ENCODE measurements at places on chromosomes 5 and 9.

GRCh38 chr5:122701640-122702523 lies 73.0 kb upstream of the SNX2 start:
- DNase-seq = no peak

DNA sequence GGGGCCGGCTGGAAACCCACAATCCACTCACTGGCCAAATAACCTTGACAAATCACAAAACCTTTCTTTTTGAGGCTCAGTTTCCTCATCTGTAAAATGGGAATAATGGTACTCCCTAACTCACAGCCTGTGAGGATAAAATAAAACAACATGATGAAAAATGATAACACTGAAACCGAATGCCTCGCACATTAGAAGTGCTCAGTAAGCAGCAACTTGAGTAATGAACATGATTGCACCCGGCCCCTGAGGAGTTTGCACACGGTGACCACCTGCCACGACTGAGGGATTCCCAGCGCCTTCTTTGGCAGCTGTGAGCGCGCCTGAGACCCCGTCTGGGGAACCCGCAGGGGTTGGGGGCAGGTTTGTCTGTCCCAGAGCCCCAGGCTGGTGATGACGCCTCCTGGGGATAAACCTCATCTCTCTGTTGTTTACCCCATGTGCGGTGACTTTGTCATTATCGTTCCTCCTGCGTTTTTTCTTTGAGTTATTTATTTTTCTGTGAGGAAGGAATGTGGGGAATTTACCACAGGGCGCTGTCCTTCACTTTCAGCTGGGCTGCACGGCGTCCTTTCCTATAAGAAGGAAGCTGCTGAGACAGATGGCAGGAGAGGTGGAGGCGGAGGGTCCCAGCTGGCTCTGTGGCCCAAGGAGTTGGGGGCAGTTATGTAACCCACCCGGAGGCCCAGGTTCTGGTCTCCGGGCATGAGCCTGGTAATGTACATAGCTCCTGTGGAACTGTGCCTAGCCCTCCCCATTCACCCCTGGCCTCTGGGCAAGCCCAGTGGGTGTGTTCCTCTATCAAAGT lies 3.0 kb upstream of the SYNPO start:
- DNase-seq = no peak

GRCh38 chr9:86707932-86708510 lies 239.3 kb downstream of the GAS1 start:
- DNase-seq = no peak

DNA sequence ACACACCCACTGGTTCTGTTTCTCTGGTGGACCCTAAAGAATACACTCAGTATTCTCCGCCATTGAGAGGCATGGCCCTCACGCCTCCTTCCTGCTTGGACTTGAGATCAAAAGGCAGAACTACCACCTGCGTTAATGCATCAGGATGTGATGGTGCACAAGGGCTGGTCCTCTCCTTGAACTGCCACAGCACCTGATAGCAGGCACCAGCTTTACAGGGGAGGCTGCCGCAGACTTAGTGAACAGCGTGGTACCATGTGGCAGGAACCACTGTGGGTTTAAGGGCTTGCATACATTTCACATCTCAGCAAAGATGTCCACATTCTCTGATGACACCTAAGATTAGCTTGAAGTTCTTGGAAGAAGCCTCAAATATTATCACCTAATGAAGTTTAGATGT lies 208.7 kb downstream of the GADD45G start:
- DNase-seq = no peak

DNA sequence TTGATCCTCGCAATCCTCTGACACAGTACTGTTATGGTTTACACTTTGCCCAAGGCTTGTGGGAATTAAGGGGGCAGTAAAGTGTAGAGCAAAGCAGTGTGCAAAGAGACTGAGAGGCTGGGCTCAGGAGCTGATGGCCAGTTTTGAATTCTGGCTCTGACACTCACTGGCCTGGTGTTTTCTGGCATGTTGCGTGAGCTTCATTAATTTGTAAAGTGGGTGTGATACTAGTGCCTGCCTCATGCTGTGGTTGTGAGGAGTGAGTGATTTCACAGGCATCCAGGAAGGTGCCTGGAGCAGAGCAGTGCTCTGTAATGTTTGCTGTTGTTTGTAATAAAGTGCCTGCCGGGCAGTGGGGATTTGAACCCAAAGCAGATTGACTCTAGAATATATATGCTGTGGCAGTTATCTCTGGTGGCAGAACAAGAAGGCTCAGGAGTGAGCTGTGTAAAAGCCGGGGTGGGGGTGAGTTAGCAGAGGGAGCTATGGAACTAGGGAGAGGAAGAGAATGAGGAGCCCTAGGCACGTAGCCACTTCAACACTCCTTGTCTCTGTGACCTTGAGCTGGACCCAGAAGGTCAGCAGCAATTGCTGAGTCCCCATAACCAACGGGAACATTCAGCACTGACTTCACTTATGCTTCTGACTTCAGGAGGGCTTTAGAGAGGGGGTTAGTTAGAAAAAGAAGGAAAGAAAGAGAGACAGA lies 108.5 kb downstream of the DOCK2 start:
- DNase-seq = no peak

- DNase-seq = no peak
Observed at GRCh38 chr5:118679264-118679940, 308.9 kb downstream of the DTWD2 start.

DNA sequence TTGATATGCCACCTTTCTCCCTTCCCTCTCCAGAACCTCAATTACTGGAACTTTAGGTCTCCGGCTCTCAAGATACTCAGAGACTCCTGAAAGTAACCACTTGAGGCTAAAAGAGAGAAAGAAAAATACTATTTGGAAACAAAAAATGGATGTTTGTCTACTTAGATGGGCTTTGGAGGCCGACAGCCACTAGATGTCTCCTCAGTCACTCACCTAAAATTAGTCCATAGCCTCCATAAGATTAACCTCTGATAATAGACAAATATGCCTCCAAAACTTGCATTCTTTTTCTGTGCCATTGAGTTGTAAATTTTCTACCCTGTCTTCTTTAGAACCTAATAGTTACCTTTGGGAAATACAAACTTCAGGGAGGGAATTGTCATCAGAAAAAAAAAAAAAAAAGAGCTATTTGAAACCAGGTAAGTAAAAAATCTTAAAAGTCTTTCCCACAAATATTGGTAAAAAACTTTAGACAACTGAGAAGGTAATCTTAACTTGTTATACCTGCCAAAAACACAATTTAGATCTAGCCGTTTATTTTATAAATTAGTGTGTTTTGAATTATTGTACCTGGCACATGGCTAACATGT lies 11.2 kb upstream of the PCDH1 start:
- DNase-seq = no peak

DNA sequence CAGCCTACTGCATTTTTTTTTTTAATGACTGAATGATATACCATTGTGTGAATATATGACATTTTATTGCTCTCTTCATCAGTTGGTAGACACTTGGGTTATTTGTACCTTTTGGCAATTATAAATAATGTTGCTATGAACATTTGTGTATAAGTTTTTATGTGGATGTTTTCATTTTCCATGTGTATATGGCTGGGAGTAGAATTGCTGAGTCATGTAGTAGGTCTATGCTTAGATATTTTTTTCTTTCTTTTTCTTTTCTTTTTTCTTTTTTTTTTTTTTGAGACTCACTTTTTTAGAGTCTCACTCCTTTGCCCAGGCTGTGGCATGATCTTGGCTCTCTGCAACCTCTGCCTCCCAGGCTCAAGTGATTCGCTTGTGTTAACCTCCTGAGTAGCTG lies 32.9 kb upstream of the FAM120AOS start:
- no peak for DNase-seq

- DNase-seq = no peak
Observed at GRCh38 chr9:26753971-26754370, 138.6 kb downstream of the CAAP1 start.

- DNase-seq = no peak
Observed at GRCh38 chr5:95327211-95327610, 42.3 kb upstream of the MCTP1 start.

DNA sequence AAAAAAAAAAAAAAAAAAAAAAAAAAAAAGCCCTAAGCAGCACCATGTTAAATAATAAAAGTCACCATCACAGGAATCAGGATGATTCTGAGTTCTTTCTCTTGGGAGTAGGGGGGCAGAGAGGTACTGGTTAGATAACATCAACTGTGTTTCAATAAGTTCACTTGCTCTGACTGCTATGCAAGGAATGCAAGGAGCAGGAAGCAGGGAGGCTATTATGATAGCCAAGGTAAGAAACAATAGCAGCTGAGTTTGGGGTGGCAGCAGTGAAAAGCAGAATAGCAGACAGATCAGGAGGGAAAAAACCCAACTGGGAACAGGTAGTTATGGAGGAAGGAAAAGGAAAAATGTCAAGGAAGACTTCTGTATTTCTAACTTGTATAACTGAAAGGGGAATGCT lies 8.2 kb downstream of the CEP120 start:
- no peak for DNase-seq

GRCh38 chr9:131587906-131588305 lies 42.6 kb downstream of the PRRT1B start:
- no peak for DNase-seq

DNA sequence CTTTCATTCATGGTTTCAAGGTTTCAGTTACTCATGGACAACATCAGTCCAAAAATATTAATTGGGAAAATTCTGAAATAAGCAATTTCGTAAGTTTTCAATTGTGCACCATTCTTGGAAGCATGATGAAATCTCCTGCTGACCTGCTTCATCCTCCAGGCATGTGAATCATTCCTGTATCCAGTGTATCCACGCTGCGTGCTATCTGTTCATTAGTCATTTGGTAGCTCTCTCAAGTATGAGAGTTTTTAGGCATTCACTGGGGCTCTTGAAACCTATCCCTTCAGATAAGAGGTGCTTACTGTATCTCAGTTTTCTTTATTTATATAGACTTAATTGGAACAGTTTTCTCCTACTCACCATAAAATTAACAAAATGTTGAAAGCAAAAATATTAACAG lies 293.0 kb downstream of the CDH12 start:
- no peak for DNase-seq

GRCh38 chr5:125348936-125349831 lies 602.7 kb upstream of the ZNF608 start:
- no peak for DNase-seq

DNA sequence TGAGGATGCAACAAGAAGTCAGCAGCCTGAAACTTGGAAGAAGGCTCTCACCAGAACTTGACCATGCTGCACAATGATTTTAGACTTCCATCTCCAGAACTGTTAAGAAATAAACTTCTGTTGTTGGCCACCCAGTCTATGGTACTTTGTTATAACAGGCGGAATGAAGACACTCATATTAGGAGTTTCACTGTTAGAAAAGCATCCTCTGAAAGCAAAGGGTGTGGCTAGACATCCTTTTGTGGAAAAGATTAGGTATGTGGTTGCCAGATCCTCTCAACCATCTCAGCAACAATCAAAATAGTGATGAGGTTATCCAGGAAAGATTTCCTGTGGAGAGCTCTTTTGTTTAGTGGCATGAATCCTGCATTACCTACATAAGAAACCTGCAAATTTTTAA lies 20.7 kb downstream of the ITGA2 start:
- DNase-seq = no peak

GRCh38 chr5:33329891-33330290 lies 110.9 kb upstream of the TARS1 start:
- no peak for DNase-seq

- DNase-seq = no peak
Observed at GRCh38 chr5:157059891-157060290, 975 bp upstream of the HAVCR1 start.

DNA sequence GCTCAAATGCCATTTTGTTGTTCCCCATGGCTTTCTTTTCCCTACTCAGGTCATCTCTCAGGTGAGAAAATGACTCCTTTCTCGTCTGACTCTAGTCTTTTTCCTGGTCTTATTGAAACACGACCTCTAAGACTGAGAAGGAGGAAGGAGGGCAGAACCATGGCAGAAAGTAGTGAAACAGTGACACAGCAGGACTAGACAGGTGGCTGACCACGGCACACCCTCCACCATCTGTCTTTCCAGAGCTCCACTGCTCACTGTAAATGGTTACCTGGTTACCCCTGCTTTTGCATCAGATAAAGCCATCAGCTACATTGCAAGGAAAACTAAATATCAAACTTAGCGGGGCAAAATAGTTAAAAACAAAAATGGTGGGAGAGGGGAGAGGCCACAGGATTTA lies 30.9 kb downstream of the NR4A3 start:
- no peak for DNase-seq

DNA sequence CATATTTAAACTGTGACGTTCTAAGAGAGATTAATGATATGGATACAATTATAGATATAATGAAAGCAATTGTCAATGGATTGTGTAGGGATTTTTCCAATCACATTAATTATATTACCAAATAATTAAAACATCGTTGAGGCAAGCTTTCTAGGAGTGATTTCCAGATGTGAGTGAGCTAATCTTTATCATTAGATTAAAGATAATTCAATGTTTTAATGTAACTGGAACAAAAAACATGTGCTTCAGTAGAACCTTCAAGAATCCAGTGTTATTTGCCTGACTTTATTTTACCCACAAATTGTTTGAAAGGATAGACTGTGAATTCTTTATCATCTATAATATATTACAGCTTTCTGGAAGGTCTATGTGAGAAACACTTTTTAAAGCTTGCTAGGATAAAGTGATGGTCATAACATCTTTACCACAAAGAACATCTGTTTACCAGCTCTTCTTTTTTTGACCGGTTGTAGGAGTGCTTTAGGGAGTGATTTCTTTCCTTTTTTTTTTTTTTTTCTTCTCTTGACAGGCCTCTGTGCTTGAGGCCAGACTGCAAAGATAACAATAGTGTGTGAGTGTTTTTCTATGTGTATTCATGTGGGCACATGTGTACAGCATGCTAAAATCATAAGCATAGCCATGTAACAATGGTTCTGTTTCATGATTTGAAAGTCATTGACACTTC lies 35.0 kb downstream of the SNCAIP start:
- no peak for DNase-seq

DNA sequence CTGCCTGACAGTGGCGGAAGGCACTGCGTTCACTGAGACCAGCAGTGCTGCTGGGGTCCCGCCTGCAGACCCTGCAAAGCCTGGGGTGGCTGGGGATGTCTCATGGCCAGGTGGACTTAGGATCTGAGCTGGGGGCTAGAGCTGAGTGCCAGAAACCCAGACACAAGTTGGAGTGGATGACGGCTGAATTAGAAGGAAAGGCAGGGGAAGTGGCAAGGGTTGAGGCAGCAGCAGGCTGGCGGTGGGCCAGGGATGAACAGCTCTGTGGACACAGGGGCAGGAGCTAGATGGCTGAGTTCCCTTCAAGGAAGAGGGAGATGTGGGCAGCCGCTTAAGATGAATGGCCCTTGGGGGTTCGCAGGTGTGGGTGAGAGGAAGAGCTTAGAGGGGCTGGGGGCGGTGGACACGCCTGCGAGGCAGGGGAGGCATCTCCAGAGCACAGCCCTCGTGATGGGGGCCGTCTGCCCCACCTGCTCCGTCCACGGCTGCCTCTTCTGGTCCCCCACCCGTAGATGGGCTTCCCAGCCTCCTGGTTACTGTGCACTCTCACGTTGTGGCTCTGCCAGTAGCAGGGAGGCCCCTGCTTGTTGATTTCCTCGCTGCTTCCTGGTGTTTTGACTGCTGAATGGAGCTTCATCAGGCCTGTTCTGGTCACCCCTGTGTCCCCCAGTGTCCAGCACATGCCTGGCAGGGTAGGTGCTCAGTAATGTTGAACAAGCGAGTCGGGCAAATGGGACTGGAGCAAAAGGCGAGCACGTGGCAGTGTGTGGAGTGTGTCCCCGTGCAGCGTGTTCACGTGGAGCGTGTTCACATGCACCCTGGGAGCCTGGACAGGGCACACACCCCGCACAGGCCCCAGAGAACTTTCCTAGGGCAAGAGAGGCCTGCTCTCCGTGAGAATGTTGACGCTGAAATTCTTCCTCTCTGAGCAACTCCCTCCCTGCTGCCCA lies 168.2 kb downstream of the CACNA1B start:
- no peak for DNase-seq

- DNase-seq = no peak
Observed at GRCh38 chr9:85898332-85898731, 42.6 kb upstream of the NAA35 start.

- DNase-seq = no peak
Observed at GRCh38 chr5:132677191-132677590, 3.4 kb downstream of the IL4 start.

Data from natural killer cell treated with Interleukin-12 subunit alpha and Interleukin-12 subunit beta and Interleukin-15 and Interleukin-18, amount 100 ng/mL, for 72 hours (primary cell).